Activated CD8-positive, alpha-beta memory T cell treated with anti-CD3 and anti-CD28 coated beads, Interleukin-2, amount 10 ng/mL, durations not matched to agents 7 days and 5 days (primary cell): ENCODE measurements at places on chromosomes 7 and 10. TPM values are rescaled to one million over a fixed set of nuclear protein-coding genes. Genes with fewer than 3 reads are reported as not detected.
A peak's percentile ranks its signal among the peaks of the same experiment; 100 is the strongest.

- peak overlapping the region; percentile 97 for H3K27ac ChIP-seq
- peaks cover 12% of the 10 kb centered on the region for H3K36me3 ChIP-seq
- H3K27me3 ChIP-seq, result no peaks in the 10 kb centered on the region
- peaks cover 24% of the 10 kb centered on the region for H3K4me1 ChIP-seq
- H3K4me3 ChIP-seq, result peak overlapping the region; percentile 97
Observed at GRCh38 chr10:27241010-27241651, 534 bp upstream of the ACBD5 start.

Gene COL17A1
- not detected for total RNA-seq

GRCh38 chr7:37117292-37117691, 331.4 kb downstream of the ELMO1 start:
- H3K36me3 ChIP-seq, result peaks cover 41% of the 10 kb centered on the region
- no peak for DNase-seq
- peaks cover 6% of the 10 kb centered on the region for H3K4me1 ChIP-seq
- no peak overlapping the region for H3K4me3 ChIP-seq
- H3K27me3 ChIP-seq, result no peaks in the 10 kb centered on the region

DNA sequence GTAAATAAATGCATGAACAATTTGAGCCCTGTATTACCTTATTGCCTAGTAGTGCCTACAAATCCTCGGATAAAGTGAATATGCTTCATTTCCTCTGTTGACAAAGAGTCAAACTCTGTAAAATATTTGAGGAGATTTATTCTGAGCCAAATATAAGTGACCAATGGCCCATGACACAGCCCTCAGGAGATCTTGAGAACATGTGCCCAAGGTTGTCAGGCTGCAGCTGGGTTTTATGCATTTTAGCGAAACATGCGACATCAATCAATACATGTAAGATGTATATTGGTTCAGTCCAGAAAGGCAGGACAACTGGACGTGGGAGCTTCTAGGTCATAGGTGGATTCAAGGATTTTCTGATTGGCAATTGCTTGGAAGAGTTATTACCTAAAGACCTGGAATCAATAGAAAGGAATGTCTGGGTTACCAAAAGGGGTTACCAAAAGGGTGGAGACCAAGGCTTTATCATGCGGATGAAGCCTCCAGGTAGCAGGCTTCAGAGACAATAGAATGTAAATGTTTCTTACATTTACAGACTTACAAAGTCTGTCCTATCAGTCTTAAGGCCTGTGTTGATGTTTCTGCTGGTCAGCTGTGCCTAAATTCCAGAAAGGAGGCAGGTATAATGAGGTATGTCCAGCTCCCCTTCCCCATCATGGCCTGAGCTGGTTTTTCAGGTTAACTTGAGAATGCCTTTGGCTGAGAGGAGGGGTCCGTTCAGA, 220.1 kb upstream of the FZD1 start:
- H3K27me3 ChIP-seq, result no peaks in the 10 kb centered on the region
- DNase-seq, result no peak
- no peaks in the 10 kb centered on the region for H3K36me3 ChIP-seq
- no peak overlapping the region for H3K27ac ChIP-seq
- H3K4me3 ChIP-seq, result no peak overlapping the region
- no peaks in the 10 kb centered on the region for H3K4me1 ChIP-seq

Gene AZGP1
- total RNA-seq, result not detected

DNA sequence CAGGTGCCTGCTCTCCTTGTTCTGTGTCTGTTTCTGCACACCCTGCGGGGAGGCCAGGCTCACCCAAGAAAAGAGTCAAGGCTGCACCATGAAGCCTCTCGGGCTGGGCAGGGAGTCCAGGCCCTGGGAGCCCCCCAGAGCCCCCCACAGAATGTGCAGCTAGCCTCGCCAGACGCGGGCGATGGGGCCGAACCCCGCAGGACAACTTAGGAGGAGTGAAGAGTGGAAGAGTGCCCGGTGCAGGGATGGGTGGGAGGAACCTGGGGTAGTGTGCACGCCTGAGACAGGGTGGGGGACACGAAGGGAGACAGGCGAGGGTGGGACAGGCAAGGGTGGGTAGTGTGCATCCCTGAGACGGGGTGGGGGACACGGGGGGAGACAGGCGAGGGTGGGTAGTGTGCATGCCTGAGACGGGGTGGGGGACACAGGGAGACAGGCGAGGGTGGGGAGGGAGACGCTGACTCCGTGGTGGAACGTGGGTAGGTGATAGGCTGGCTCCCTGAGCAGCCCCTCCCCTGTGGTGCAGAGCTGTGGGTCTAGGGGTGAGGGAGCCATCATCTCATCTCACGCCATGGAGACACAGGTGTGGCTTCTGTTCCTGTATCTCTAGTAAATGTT, 615.4 kb downstream of the DNAJB6 start:
- H3K4me1 ChIP-seq, result no peaks in the 10 kb centered on the region
- no peaks in the 10 kb centered on the region for H3K36me3 ChIP-seq
- DNase-seq, result no peak
- no peak overlapping the region for H3K27ac ChIP-seq
- H3K27me3 ChIP-seq, result no peaks in the 10 kb centered on the region

GRCh38 chr10:30984563-30985328, 46.9 kb downstream of the ZNF438 start:
- H3K4me3 ChIP-seq, result no peak overlapping the region
- H3K4me1 ChIP-seq, result peaks cover 23% of the 10 kb centered on the region
- no peak for DNase-seq
- peaks cover 30% of the 10 kb centered on the region for H3K36me3 ChIP-seq
- peak overlapping the region; percentile 46 for H3K27ac ChIP-seq

Gene HOXA10
- not detected for total RNA-seq

- H3K27me3 ChIP-seq, result no peaks in the 10 kb centered on the region
- H3K4me3 ChIP-seq, result no peak overlapping the region
- H3K36me3 ChIP-seq, result no peaks in the 10 kb centered on the region
Observed at GRCh38 chr7:20228654-20229053, 11.5 kb upstream of the MACC1 start.

DNA sequence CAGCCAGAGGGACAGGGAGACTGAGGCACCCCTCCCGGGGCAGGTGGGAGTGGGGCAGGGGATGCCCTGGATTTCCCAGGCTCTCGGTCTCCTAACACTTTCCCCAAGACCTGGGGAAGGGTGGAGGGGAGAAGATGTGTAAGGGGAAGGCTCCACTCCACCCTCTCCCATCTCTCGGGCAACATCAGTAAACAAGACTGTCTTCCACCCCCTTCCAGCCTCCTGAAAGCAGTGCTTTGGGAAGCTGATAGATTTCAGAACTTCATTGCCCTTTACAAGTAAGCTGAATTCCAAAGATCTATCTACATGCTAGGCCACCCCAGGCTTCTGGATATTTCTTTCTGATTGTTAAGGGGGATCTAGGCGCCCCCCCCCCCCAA, 3.7 kb downstream of the FLNC start:
- H3K4me3 ChIP-seq, result no peak overlapping the region
- no peaks in the 10 kb centered on the region for H3K36me3 ChIP-seq
- no peak overlapping the region for H3K27ac ChIP-seq
- peaks cover 31% of the 10 kb centered on the region for H3K27me3 ChIP-seq
- H3K4me1 ChIP-seq, result peaks cover 9% of the 10 kb centered on the region

Gene ANLN
- total RNA-seq, result 75.2 TPM

- H3K27me3 ChIP-seq, result no peaks in the 10 kb centered on the region
- no peak for DNase-seq
- no peaks in the 10 kb centered on the region for H3K36me3 ChIP-seq
- H3K4me3 ChIP-seq, result no peak overlapping the region
- H3K27ac ChIP-seq, result no peak overlapping the region
- H3K4me1 ChIP-seq, result peaks cover 15% of the 10 kb centered on the region
Observed at GRCh38 chr7:25068502-25069213, 56.4 kb downstream of the CYCS start.

GRCh38 chr10:71419002-71419540, 22.4 kb downstream of the CDH23 start:
- DNase-seq, result peak; percentile 8
- H3K4me3 ChIP-seq, result no peak overlapping the region
- no peaks in the 10 kb centered on the region for H3K36me3 ChIP-seq

DNA sequence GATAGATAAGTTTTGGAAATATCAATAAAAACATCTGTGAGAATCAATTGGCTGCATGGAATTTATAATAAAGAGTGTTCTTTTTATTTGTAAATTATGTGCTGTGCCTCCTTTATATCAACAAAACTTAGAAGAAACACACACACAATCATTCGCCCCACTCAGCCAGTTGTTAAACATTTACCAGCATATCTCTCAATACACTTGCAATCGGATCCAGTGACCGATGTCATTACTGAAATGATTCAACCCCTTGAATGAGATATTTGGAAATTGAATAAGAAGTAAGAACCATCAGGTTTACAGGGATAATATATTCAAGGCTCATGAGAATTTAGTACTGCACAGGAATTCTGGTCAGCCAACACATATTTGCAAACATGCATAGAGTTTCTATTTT, 35.6 kb downstream of the TAF3 start:
- no peak for DNase-seq
- peaks cover 3% of the 10 kb centered on the region for H3K4me1 ChIP-seq
- peaks cover 8% of the 10 kb centered on the region for H3K36me3 ChIP-seq
- H3K4me3 ChIP-seq, result no peak overlapping the region

- DNase-seq, result no peak
- H3K4me3 ChIP-seq, result peak overlapping the region; percentile 66
- peaks cover 85% of the 10 kb centered on the region for H3K27me3 ChIP-seq
- H3K27ac ChIP-seq, result peak overlapping the region; percentile 9
- peaks cover 4% of the 10 kb centered on the region for H3K36me3 ChIP-seq
Observed at GRCh38 chr10:11018855-11019631, 1.4 kb downstream of the CELF2 start.

GRCh38 chr7:50227726-50228125, 76.8 kb upstream of the IKZF1 start:
- H3K27ac ChIP-seq, result peak overlapping the region; percentile 89
- peaks cover 40% of the 10 kb centered on the region for H3K36me3 ChIP-seq
- DNase-seq, result no peak
- no peaks in the 10 kb centered on the region for H3K27me3 ChIP-seq
- peaks cover 40% of the 10 kb centered on the region for H3K4me1 ChIP-seq
